Activated naive CD4-positive, alpha-beta T cell treated with anti-CD3 and anti-CD28 coated beads, Interleukin-2, amount 50 U/mL, for 16 hours (primary cell): ENCODE measurements at places on chromosomes 13 and 19.

DNA sequence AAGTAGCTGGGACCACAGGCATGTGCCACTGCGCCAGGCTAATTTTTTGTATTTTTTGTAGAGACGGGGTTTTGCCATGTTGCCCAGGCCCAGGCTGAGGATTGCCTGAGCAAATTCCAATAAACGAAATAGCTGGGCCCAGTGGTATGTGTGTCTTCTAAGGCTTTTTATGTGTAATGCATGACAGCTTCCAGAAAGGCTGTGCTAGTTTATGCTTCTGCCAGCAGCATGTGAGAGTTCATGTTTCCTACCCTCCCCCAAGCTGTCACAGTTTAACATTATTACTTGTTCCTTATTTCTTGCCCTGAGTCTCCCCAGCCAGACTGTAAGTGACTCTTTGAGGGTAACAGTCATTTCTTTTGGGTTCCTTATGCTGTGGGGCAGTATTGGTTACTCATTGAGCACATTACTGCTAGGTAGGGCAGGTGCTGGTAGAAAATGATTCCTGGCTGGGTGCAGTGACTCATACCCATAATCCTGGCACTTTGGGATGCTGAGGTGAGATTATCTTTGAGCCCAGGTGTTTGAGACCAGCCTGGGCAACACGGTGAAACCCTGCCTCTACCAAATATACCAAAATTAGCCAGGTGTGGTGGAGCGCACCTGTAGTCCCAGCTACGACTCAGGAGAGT lies 13.6 kb downstream of the GPATCH1 start:
- no peak for DNase-seq

DNA sequence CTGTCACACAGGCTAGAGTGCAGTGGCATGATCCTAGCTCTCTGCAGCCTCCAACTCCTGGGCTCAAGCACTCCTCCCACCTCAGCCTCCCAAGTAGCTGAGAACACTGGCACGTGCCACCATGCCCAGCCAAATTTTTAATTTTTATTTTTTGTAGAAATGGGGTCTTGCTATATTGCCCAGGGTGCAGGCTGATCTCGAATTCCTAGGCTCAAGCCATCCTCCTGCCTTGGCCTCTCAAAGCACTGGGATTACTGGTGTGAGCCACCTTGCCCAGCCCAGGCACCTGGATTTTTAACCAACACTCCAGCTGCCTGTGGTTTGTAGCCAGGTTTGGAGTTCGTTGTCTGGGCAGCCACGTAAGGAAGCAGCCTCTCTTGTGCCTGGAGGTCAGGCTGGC lies 9.3 kb upstream of the PEPD start:
- DNase-seq = no peak

- no peak for DNase-seq
Observed at GRCh38 chr13:79403113-79403512, 2.9 kb downstream of the RBM26 start.

- DNase-seq = no peak
Observed at GRCh38 chr13:82458169-82458568, 1424.1 kb downstream of the SLITRK1 start.

GRCh38 chr13:30957258-30957943 lies 24.9 kb downstream of the TEX26 start:
- no peak for DNase-seq

DNA sequence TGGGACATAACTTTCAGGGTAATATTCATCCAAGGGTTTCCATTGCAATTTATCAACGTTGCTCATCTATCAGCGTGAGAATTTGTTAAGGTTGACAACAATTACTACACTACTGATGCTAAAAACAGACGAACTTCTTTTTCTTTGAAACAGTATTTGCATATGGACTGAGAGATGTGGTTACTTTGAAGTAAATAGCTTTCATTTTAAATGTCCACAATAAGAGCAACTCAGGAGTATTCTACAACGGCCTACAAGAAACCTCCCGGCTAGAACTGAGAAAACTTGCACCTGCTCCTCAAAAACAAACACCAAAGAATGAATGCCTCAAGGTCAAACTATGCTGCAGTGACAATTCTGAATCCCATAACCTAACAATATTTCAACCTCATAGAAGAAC lies 238.4 kb downstream of the IRS2 start:
- no peak for DNase-seq

GRCh38 chr19:54551293-54551692 lies 22.3 kb upstream of the LILRA2 start:
- no peak for DNase-seq

- no peak for DNase-seq
Observed at GRCh38 chr13:106432636-106433035, 102.8 kb downstream of the EFNB2 start.

GRCh38 chr13:46158222-46158621 lies 23.8 kb downstream of the LCP1 start:
- DNase-seq = no peak
